Dorsolateral prefrontal cortex (tissue), 122 donors: ENCODE measurements at places on chromosomes 4 and X. TPM values are rescaled to one million over a fixed set of nuclear protein-coding genes. Genes with fewer than 3 reads are reported as not detected.

ADH7 gene
- not detected for total RNA-seq

AWAT2 gene
- total RNA-seq, result not detected

SPANXN3 gene
- not detected for total RNA-seq

PCDH11X gene
- total RNA-seq, result 20.5 TPM

FAAH2 gene
- total RNA-seq, result 3.0 TPM

ABCD1 gene
- total RNA-seq, result 5.4 TPM

UNC5C gene
- 30.6 TPM for total RNA-seq

PLXNA3 gene
- total RNA-seq, result 59.0 TPM

PAQR3 gene
- total RNA-seq, result 48.8 TPM

PLAC8 gene
- 5.7 TPM for total RNA-seq

ATP2B3 gene
- 47.4 TPM for total RNA-seq

TLR1 gene
- total RNA-seq, result 10.8 TPM

IL1RAPL1 gene
- total RNA-seq, result 27.2 TPM

MAP3K15 gene
- 0.32 TPM for total RNA-seq

GYPA gene
- total RNA-seq, result 0.77 TPM

ZDHHC9 gene
- 52.5 TPM for total RNA-seq

BMPR1B gene
- total RNA-seq, result 37.6 TPM

ADGRG4 gene
- total RNA-seq, result not detected

CRMP1 gene
- total RNA-seq, result 103 TPM

ARL9 gene
- total RNA-seq, result 1.3 TPM

SATL1 gene
- 3.3 TPM for total RNA-seq

PAK3 gene
- 113 TPM for total RNA-seq

USP17L11 gene
- not detected for total RNA-seq

IDH3G gene
- total RNA-seq, result 54.2 TPM

KANTR gene
- total RNA-seq, result 31.1 TPM

USP17L10 gene
- total RNA-seq, result not detected

WDR19 gene
- 52.4 TPM for total RNA-seq

MEPE gene
- 6.0 TPM for total RNA-seq

PPARGC1A gene
- total RNA-seq, result 52.6 TPM

AMTN gene
- not detected for total RNA-seq

SPATA18 gene
- 2.0 TPM for total RNA-seq

SMIM14 gene
- 52.7 TPM for total RNA-seq

FAM184B gene
- total RNA-seq, result 2.2 TPM

DACH2 gene
- 5.7 TPM for total RNA-seq

MAB21L2 gene
- total RNA-seq, result not detected

RAB40A gene
- 3.9 TPM for total RNA-seq

VCX3B gene
- not detected for total RNA-seq

NPNT gene
- total RNA-seq, result 4.9 TPM

PNCK gene
- 142 TPM for total RNA-seq

NOX1 gene
- total RNA-seq, result not detected

ARHGAP6 gene
- 4.5 TPM for total RNA-seq

CCSER1 gene
- total RNA-seq, result 79.7 TPM

SHISA3 gene
- 1.5 TPM for total RNA-seq

GNRHR gene
- not detected for total RNA-seq
